ENCODE measurements at places on chromosomes 6 and 20. TPM values are rescaled to one million over a fixed set of nuclear protein-coding genes. Genes with fewer than 3 reads are reported as not detected.

Gene PTPRK
- total RNA-seq, result 93.7 TPM

Gene ELOVL2
- 6.0 TPM for total RNA-seq

Gene NKAIN4
- 0.60 TPM for total RNA-seq

Gene DCDC2
- total RNA-seq, result 22.2 TPM

Gene DNAH8
- 0.12 TPM for total RNA-seq

Gene PLA2G7
- 0.93 TPM for total RNA-seq

Gene GINS1
- 25.2 TPM for total RNA-seq

Gene LHFPL5
- total RNA-seq, result not detected

GRCh38 chr6:138088326-138088762 lies 18.9 kb downstream of the PERP start:
- DNase-seq, result no peak
- H3K27me3 ChIP-seq, result no peaks in the 10 kb centered on the region
- H3K27ac ChIP-seq, result peak overlapping the region; percentile 73
- peaks cover 29% of the 10 kb centered on the region for H3K36me3 ChIP-seq
- H3K4me1 ChIP-seq, result peaks cover 44% of the 10 kb centered on the region

DNA sequence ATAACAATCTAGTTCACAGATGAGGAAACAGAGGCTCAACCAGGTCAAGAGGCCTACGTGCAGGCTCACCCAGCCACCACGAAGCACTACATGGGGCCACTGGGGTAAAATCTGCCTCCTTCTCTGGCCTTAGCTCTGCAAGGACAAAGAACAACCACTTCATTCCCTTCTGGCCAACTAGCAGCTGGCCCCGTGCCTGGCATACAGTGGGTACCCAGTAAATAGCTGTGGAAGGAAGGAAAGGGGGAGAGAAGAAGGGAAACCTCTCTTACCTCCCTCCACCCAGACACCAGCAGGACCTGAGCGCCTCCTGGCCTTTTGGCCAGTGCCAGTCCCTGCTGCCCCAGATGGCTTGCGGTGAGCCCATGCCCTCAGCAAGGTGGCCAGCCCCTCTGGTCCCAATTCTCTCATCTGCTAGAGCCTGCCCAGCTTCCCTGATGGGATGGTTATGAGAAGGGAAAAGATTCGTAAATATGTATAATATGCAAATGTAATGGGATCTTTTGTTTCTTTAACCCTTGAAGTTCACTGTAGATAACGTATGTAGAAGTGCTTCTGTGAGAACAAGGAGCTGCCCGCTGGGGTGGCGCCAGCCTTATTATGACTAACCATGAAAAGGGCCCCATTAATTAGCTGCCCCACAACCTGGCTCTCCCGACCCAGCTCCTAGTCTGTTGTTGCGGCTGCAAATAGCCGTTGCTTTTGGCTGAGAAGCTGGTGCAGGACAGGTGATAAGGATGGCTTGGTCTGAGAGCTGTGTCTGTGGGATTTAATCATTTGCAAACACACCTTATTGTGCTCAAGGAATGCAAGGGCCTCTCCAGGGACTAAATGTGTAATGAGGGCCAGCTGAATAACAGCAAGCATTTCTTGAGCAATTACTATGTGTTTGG lies 62.0 kb downstream of the DLGAP4 start:
- H3K27ac ChIP-seq, result no peak overlapping the region
- no peak for DNase-seq
- no peak overlapping the region for H3K4me3 ChIP-seq
- H3K36me3 ChIP-seq, result no peaks in the 10 kb centered on the region

GRCh38 chr20:31666258-31667042 lies 28.7 kb downstream of the COX4I2 start:
- H3K36me3 ChIP-seq, result peaks cover 15% of the 10 kb centered on the region
- H3K27me3 ChIP-seq, result no peaks in the 10 kb centered on the region
- H3K4me3 ChIP-seq, result no peak overlapping the region

- H3K27ac ChIP-seq, result no peak overlapping the region
- H3K4me3 ChIP-seq, result no peak overlapping the region
- peaks cover 1% of the 10 kb centered on the region for H3K36me3 ChIP-seq
- peaks cover 4% of the 10 kb centered on the region for H3K4me1 ChIP-seq
- no peak for DNase-seq
Measured at GRCh38 chr6:119671105-119671504, 321.5 kb upstream of the MAN1A1 start.

GRCh38 chr6:55886185-55886836 lies 10.9 kb upstream of the BMP5 start:
- no peak overlapping the region for H3K27ac ChIP-seq
- no peak for DNase-seq
- H3K4me1 ChIP-seq, result peaks cover 1% of the 10 kb centered on the region
- H3K4me3 ChIP-seq, result no peak overlapping the region
- H3K27me3 ChIP-seq, result no peaks in the 10 kb centered on the region
- no peaks in the 10 kb centered on the region for H3K36me3 ChIP-seq

DNA sequence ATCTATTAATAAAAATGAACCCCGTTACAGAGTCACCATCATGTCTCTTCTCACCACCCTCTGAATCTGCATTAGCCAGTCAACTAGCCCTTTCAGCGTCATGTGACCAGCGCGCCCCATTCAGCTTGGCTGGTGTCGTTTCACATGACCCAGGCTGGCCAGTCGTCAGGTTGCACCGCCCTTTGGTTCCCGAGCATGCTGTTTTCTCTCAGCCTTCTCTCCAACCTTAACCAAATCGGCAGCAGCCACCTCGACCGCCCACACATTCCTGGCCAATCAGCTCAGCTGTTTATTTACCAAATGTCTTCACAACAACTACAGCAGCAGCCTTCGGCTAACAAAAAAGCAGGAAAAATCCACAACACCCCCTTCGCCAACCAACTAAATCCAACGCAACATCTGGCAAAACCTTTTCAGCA lies 5.6 kb downstream of the SRSF3 start:
- H3K36me3 ChIP-seq, result peaks cover 75% of the 10 kb centered on the region
- peaks cover 44% of the 10 kb centered on the region for H3K4me1 ChIP-seq
- peak overlapping the region; percentile 90 for H3K27ac ChIP-seq
- H3K27me3 ChIP-seq, result no peaks in the 10 kb centered on the region

DNA sequence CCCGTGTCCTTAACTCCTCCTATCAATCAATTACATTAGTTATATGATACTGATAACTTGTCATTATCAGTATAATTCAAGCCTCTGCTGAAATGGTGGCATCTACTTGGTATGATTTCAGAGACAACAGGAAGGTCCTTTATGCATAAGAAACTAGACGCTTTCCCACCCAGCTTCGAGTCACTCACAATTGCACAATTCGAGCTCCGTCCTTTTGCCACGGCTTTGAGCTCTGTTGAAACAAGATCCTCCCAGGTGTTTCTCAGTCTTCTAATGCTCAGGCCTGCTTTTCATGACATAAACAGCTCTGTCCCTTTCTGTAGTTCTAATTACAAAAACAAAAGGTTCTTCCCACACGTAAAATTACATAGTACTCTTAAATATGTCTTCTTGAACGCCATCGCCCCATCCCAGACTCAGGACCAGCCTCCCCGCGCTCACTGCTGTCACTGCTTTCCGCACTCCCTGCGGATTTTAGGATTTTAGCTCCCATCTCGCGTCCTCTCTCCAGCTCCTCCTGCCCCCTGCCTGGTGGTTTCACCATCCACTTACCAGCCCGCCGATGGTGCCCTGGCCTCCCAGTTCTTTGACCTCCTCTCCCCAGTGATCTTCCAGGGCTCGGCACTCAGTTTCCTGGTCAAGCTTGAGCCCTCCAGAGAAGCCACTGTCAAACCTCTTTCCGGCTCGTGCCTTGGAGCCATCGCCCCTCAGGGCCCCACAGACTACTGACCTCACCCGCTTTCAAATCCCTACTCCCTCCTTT lies 23.2 kb upstream of the PNPLA1 start:
- H3K4me3 ChIP-seq, result no peak overlapping the region
- no peak for DNase-seq
- peaks cover 18% of the 10 kb centered on the region for H3K4me1 ChIP-seq

GRCh38 chr20:4227085-4227821 lies 211.9 kb upstream of the RNF24 start:
- no peaks in the 10 kb centered on the region for H3K36me3 ChIP-seq
- no peak overlapping the region for H3K27ac ChIP-seq
- H3K4me1 ChIP-seq, result no peaks in the 10 kb centered on the region
- DNase-seq, result no peak

GRCh38 chr20:59858425-59858824 lies 75.0 kb downstream of the SYCP2 start:
- H3K4me1 ChIP-seq, result peaks cover 3% of the 10 kb centered on the region
- peaks cover 4% of the 10 kb centered on the region for H3K27me3 ChIP-seq
- H3K36me3 ChIP-seq, result no peaks in the 10 kb centered on the region
- no peak for DNase-seq
- no peak overlapping the region for H3K27ac ChIP-seq

GRCh38 chr20:2283706-2284423 lies 11.9 kb upstream of the TGM3 start:
- no peaks in the 10 kb centered on the region for H3K36me3 ChIP-seq
- H3K27me3 ChIP-seq, result no peaks in the 10 kb centered on the region
- H3K4me3 ChIP-seq, result no peak overlapping the region
- H3K4me1 ChIP-seq, result peaks cover 6% of the 10 kb centered on the region

GRCh38 chr6:30887901-30888815 lies 3.8 kb downstream of the DDR1 start:
- DNase-seq, result no peak
- peaks cover 24% of the 10 kb centered on the region for H3K4me1 ChIP-seq
- H3K27ac ChIP-seq, result peak overlapping the region; percentile 33
- peaks cover 14% of the 10 kb centered on the region for H3K36me3 ChIP-seq
